MG63 (cell line): ENCODE measurements at places on chromosomes 12 and 14.
A peak's percentile ranks its signal among the peaks of the same experiment; 100 is the strongest.

DNA sequence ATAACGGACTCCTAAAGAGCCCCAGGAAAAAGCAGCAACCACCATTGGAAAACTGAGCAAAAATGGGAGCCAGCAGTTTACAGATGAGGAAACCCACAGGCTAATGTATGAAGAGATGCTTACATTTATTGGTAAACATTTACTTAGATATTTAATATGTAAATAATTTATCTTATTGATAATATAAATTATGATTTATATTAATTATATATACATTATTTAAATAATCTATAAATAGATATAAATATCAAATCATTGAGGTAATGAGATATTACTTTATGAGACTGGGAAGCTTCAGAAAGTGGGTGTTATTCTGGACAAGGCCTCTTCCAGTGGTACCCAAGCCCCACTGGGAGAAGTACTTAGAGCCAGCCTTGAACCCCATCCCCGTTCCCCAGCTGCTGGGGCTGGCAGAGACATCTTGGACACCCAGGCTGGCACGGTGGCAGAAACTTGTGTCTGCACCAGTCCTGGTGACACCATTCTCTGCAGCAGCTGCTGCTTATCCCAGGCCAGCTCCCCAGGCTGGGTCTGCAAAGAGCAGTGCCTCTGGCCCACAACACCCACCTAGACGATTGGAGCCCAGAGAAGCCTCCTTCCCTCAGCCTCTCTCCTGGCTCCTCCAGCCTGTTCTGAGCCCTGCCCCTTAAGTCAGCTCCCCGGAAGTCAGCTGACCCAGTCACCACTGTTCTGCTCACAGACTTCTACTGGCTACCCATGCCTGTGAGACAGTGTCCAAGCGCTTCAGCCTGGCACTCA, 25.9 kb downstream of the ISCA2 start:
- no peak for DNase-seq

- DNase-seq = no peak
These were observed 124.2 kb downstream of the DENND5B start for GRCh38 chr12:31466768-31467167.

DNA sequence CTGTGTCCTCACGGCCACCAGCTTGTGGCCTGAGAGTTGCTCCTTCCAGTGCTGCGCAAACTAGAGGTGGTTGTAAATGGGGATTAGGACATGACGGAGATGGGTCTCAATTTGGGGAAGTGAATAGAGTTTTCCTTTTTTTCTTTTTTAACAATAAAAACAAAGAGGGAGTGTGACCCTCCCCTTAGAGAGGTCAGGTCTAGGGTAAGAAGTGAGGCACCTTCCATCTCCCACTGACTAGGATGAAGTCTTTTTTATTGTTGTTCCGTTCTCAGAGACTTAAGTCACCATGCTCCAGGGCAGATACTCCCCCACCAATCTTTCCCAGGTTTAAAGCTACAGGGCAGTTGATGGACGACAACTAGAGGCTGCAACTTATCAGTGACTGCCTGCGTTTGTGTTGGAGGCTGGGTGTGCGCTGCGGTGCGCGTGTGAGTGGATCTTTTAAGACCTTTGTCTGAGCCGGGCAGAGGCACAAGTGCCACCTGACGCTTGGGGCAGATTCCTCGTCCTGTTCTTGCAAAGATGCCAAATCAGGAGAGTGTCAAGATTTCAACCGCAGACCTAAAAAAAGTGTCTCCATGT, 2.1 kb upstream of the GSC start:
- no peak for DNase-seq

GRCh38 chr12:32502693-32503502, 103.5 kb downstream of the FGD4 start:
- DNase-seq = peak; percentile 20

GRCh38 chr14:33280646-33281045, 342.0 kb downstream of the NPAS3 start:
- peak; percentile 60 for DNase-seq

- DNase-seq = no peak
These were observed 12.0 kb upstream of the SMIM10L1 start for GRCh38 chr12:11158885-11159444.

DNA sequence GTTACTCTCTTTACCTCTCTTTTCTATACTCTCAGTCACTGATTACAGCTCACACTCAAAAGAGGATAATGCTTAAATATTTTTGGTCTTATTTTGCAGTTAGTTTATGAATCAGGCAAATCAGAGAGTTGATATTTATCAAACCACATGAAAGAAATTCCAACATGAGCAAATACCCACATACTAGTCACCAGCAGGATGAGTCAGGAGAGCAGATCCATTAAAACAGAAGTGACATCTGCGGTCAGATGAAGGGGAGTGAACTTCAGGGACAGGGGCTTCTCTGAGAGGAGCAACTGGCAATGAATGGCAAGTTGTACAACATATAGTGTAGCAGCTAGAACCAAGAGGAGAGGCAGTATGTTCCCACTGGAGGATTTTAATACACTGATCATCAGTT, 258.7 kb downstream of the SYT10 start:
- peak; percentile 10 for DNase-seq

- DNase-seq = no peak
These were observed 456.9 kb downstream of the CCER1 start for GRCh38 chr12:90497923-90498545.

DNA sequence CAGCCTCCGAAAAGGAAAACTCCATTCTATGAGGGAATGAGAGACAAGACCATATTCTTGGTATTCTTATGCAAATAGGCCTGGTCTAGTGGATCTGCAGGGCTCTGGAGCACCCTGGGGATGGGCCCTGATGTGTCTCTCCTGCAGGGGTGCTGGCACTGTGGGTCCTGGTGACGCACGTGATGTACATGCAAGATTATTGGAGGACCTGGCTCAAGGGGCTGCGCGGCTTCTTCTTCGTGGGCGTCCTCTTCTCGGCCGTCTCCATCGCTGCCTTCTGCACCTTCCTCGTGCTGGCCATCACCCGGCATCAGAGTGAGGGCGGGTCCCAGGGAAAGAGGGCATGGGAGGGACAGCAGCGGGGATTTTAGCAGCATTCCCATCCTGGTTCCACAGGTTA, 5.8 kb downstream of the SLC48A1 start:
- no peak for DNase-seq

DNA sequence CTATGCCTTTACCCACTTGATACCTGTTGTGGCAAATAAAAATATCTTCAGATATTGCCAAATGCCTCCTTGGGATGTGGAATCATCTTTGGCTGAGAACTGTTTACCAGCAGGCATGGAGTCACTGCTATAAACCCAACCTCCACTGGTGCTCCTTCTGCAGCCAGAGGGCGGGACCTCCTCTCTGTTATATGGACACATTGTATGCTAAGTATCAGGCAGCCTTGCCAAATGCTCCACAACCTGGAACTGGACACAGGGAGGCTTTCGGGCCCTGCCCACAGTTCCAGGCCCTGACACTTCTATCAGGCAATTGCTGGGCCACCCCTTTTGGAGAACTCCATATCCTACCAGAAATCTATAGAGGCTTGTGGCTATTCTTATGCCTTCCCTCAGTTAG, 201.0 kb downstream of the TMX1 start:
- peak; percentile 41 for DNase-seq

DNA sequence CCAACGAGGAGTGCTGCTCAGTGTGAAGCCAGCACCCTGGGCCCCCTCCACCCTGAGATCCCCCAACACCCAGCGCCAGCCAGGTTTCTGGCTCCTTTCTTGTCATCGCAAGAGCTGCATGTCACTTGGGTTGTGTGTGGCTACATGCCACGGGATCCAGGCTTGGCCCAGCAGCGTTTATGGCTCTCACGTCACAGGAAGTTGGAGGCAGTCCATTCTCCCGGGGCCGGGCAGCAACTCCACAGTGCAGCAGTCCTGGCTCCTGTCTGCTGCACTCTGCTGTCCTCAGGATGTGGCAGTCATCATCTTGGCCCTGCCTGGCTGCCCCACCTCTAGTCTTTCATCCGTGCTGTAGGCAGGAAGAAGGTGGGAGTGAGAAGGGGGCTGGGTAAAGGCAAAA, 78.3 kb downstream of the AACS start:
- no peak for DNase-seq

DNA sequence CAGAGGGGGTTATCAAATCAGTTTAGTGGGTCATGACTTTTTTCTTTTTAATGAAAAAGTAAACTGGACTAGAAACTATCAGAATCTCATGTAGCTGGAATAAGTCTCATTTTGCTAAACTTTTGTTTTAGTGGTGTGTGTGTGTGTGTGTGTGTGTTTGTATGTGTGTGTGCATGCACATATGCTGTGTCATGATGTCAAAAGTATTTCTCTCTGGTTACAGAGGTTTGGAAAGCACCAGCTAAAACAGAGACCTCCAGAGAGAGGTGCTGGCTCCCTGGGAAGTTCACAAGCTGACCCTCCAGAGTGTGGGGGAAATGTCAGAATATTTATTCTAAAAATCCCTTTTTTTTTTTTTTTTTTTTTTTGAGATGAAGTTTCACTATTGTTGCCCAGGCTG, 114.7 kb downstream of the LGMN start:
- DNase-seq = no peak

DNA sequence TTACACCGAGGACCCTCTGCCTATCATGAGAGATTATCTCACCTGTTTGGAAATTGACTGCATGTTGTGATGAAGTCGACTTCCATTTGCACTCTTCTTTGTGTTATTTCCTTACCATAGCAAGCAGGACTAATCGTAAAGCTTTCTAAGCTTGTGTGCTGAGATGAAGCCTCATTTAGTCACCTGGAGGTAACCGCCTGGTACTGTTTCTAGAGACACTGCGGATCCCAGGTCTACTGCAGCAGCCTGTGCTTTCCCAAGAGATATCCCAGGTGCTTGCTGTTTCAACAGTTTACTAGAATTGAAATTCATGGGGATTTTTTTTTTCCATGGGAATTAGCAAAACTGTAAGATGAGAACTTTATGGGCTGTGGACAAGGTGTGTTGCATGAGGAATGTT, 131.8 kb downstream of the PTPRR start:
- no peak for DNase-seq

- no peak for DNase-seq
These were observed 37.0 kb downstream of the ANAPC7 start for GRCh38 chr12:110366321-110367142.

- no peak for DNase-seq
These were observed 9.3 kb downstream of the KRAS start for GRCh38 chr12:25241167-25242020.

DNA sequence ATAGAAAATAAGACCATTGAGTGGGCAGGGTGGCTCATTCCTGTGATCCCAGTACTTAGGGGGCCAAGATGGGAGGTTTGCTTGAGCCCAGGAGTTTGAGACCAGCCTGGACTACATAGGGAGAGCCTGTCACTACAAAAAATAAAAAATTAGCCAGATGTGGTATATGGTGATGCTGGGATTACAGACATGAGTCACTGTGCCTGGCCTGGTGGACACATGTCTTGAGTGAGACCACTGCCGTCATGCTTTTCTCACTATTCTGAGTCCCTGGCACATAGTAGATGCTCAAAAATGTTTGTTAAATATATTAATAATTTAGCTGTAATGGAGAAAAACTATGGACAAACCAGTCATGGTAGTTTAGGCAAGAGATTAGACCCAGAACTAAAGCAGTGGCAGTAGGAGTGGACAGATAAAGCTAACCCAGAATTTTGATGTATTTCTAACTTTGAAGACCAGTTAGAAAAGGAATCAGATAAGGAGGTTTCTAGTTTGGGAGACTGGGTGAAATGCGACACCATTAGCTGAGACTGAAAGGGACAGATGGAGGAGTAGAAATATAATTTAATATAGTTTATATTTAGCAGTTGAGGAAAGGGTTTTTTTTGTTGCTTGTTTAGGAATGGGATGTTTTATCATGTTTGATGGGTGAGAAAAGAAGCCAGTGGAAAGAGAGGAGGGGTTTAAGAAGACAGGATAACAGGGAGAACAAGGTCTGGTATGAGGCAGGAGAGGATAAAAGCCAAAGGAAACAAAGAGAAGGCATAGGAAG, 7.4 kb upstream of the PTGES3 start:
- DNase-seq = no peak

DNA sequence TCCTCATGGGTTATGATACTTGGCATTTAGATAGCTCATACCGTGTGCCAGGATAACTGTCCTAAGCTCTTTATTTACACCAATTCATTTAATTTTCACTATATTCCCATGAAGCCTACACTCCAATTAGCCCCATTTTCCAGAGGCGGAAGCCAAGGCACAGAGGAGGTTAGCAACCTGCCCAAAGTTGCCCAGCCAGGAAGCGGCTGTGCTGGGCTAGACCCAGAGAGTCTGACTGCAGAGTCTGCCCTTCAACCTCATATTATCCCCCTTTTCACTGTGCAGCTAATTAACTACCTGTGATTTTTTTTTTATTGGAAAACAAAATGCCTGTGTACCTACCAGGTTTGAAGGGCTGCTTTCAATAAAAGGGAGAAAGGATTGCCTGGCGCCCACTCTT, 2.5 kb downstream of the RFLNA start:
- no peak for DNase-seq

DNA sequence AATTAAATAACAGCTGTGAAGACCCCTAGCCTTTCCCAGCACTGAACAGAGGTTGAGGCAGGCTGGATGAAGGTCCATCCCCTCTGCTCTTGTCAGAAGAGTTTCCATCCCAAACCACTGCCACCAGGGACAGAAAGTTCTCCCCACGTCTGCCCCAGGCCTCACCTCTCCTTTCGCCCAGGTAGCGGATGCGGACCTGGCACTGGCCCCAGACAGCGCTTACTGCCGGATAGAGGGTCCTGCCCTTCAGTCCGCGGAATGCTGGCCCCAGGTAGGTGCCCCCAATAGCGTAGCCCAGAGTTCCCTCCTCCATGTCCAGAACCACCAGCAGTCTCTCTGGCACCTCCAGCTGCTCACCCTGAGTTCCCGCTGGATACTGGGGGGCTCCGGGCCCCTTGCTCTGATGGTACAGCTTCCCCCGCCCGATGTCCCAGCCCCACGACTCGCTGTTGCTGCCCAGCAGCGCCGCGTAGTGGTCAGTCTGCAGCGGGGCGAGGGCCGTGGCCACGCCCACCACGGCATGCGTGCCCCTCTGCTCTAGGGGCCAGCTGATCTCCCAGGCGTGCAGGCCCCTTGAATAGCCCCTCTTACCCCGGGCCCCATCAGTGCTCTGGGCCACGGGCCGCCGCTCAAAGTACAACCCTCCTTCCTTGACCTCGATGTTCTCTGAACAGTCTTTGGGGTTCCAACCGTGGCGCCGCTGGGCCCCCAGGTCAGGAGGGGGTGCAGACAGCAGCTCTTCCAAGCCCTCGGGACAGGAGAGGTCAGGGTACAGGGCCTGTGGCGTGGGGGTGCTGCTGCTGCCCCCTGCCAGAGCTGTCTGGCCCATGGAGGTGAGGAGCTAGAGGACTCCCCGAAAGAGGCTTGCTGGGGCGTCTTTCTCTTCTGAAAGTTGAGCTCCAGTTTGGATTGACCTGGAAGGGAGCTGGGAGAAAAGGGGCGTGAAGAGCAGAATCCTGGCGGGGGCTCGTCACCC, 742 bp downstream of the SPSB2 start:
- peak; percentile 81 for DNase-seq

DNA sequence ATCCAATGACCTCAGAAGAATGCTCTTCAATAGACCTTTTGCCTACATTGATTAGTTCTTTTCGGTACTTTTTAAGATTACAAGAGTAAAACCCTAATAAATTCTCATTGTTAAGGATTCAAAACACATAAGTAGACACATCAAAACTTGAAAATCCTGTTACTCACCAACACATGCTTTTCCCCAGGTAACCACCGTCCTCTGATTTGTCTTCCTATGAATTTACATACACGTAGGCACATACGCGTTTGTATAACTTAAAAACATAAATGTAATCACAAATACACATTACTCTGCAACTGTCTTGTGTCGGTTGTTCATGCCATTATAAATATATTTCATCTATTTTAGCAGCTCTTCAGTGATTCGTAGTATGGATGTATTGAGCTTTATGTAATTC, 910 bp upstream of the WASHC4 start:
- DNase-seq = no peak
